ENCODE measurements at places on chromosomes 12 and 14.
A peak's percentile ranks its signal among the peaks of the same experiment; 100 is the strongest.

DNA sequence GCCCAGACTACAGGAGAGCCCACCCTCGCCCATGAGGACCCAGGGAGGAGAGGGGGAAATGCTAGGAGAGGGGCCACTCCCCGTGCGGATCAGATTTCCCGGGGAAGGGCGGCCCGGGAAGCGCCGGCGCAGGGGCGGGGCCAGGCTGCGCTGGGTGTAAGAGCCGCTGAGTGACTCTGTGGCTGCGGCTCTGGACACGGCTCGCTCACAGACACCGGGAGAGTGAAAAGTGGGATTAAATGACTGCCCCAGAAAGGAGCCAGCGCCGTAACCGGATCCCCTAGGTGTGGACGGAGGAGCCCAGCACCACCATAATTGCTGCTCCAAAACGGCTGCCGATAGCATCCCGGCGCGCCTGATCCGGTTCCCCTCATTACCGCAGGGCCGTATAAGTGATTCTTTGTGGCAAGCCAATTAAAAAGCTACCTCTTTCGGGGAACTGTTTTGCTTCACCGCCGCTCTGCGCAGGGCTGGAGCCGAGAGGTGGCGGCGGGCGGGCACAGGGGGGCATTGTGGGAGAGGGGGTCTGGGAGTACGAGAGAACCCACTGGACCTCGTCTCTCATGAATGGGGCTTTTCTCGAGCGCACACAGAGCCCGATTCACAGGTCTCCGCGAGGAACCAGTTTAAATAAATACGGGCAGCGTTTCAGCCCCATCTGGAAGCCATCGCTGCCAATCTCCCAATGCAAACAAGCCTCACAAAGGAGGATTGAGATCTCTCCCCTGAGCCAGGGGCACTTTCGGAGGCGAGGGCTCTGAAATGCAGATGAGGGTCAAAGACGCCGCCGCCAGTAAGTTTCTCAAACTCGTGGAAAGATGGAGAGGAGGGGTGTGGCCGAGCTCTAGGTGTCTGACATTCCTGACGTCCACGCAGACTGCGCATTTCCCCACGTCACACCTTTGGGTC lies 2.5 kb downstream of the COL2A1 start:
- peak; percentile 24 for DNase-seq

DNA sequence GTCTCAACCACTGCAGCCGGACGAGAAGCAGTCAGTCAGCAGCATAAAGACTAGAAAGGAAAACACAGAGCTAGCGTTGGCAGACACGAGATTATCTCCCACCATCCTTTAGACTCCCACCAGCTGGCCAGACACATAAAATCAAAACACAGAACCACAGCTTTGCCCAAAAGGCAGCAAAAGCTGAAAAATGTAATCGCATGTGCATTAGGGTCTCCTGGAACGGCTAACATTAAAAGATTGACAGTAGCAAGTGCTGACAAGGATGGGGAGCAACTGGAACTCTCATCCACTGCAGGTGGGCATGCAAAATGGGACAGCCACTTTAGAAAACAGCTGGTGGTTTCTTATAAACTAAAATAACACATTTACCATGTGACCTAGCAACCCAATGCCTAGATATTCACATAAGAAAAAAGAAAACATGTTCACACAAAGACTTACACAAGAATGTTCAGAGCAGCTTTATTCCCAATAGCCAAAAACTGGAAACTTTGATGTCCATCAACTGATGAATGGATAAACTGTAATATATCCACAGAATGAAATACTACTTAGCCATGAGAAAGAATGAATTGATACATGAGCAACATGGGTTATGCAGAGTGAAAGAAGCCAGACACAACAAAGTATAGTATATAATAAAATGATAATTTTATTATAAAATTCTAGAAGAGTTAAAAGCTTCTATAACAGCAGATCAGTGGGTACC lies 37.7 kb downstream of the NCOR2 start:
- no peak for DNase-seq

DNA sequence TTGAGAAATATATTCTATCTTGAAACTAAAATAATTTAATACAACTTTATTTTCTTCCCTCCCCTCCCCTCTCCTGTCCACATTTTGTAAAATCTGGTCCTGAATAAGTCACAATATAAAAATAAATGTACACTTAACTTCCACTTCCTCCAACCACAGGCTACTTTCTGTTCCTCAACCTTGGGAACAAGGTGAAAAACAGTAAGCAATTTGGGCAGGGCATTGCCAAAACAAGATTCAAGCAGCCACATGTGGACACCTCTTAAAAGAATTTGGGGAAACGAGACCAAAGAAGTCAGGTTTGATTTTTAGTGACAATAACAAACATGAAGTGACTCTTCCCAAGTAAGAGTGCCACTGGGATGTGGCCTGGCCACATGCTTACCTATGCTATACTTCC lies 115.7 kb downstream of the PTPRQ start:
- DNase-seq: no peak

GRCh38 chr14:49549881-49550280 lies 36.3 kb downstream of the RPS29 start:
- DNase-seq: peak; percentile 37

DNA sequence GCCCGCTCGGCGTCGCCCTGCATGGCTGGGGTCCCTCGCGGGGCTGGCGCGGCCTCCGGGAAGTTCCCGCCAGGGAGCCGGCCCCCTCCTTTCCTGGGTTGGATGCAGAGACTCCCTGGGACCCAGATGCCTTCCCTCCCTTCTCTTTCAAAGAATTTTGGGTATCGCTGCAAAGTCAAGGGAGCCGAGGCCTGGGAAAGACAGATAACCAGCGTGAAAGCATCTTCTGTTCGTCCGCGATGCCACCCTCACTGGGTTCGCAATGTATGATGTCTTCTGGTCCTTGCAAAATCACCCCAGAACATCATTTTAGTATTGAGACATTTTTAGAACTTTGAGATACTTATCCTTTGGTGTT lies 451 bp downstream of the IRAK3 start:
- no peak for DNase-seq

GRCh38 chr14:94373708-94374107 lies 14.7 kb downstream of the SERPINA1 start:
- peak; percentile 96 for DNase-seq

All from fibroblast of skin of right quadriceps (primary cell).